ENCODE measurements at places on chromosomes 11 and 22. TPM values are rescaled to one million over a fixed set of nuclear protein-coding genes. Genes with fewer than 3 reads are reported as not detected.
A peak's percentile ranks its signal among the peaks of the same experiment; 100 is the strongest.

DNA sequence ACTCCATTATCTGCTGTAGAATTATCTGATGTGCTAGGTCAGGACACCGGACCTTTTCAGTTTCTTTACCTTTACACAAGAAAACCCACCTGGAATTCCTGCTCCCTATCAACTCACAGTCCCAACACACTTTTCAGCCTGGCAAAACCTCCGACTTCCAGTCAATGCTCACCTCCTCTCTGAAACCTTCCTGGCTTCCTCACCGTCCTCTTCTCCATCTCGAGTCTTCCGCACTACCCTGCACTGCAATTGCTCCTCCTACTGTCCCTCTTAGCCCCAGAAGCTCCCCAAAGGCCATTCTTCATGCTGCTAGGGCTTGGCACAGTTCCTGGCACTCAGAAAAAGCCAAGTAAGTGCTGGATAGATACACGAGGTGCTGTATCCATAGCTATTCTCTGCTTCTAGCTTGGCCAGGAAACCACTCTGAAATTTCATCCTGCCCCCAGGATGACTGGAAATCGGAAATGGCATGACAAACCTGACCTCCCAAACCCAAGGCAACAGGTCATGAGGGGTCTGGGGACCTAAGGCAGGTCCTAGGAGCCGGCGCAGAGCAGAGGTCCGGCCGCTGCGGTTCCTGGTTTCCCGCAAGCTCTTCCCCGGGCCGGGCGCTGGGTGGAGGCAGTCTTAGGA lies 702 bp downstream of the SYN3 start:
- DNase-seq: no peak

DNA sequence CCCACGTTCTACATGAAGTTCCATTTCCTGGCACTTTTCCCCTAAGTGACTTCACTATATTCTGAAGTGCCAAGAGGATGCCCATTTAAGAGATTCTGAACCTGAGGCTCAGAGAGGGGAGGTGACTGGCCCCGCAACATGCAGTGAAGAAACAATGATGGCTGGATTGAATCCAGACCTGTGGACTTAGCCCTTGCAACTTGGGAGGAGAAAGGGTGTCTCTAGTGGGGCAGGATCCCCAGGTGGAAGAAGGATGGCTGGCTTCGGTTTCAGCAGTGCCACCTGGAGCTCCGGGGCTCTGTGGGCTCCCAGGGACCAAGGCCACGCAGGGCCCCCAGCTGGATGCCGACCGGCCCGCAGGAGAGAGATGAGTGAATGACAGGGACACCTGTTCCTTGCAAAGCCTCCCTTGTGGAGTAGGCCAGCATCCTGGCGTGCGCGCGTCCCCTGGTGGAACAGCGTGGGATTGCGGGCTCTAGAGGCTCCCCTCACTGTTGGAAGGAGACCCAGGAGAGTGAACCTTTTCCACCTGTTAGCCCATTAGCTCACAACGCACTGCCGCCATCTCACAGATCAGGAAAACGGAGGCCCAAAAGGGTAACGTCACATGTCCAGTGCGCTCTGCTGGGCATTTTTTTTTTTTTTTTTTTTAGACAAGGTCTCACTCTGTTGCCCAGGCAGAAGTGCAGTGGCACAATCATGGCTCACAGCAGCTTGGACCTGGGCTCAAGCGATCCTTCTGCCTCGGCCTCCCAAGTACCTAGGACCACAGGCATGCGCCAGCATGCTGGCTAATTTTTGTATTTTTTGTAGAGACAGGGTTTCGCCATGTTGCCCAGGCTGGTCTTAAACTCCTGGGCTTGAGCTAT lies 104.7 kb downstream of the KIAA1671 start:
- peak; percentile 76 for DNase-seq

GRCh38 chr11:3942160-3942955 lies 86.9 kb downstream of the STIM1 start:
- no peak for DNase-seq

GRCh38 chr11:60711276-60711675 lies 11.9 kb downstream of the MS4A8 start:
- no peak for DNase-seq

DNA sequence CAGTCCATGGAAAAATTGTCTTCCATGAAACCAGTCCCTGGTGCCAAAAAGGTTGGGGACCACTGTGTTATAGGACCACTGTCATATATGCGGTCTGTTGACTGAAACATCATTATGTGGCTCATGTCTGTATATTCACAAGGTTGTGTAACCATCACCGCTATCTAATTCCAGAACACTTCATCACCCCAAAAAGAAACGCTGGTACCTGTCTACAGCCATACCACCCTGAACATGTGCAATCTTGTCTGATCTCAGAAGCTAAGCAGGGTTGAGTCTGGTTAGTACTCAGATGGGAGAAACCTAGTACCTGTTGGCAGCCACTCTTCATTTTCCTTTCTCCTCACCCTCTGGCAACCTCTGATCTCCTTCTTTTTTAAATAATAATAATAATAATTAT lies 12.9 kb upstream of the PIK3IP1 start:
- DNase-seq: no peak

- no peak for DNase-seq
These were observed 25.4 kb upstream of the FGF19 start for GRCh38 chr11:69729252-69729651.

OR11H1 gene
- not detected for total RNA-seq

COMT gene
- total RNA-seq: 350 TPM

OR2AG2 gene
- total RNA-seq: 0.19 TPM

Data from LHCN-M2 (cell line).